ENCODE measurements at places on chromosomes 1 and 21.

DNA sequence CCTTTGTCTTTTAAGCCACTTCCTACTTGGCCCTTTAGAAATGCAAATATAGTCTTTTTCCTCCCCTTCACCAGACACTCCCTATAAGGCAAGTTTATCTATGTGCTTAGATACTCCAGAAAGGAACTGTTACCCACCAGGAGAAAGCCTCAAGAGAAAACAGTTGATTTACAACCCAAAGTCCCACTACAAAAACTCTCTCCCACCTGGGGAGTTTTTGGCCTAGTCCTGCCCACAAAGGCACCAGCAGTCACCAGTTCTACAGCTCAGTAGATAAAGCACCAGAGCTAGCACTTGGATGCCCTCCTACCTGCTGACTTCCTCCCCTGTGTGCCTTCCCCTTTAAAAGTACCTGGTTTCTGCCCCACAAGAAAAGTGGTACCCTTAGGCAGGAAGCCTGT is 27.7 kb upstream of the HAO2 start:
- DNase-seq: no peak

GRCh38 chr1:8782001-8782620 is 35.3 kb downstream of the RERE start:
- no peak for DNase-seq

- DNase-seq: peak; percentile 62
These were observed 30.0 kb upstream of the ACP6 start for GRCh38 chr1:147700042-147701006.

DNA sequence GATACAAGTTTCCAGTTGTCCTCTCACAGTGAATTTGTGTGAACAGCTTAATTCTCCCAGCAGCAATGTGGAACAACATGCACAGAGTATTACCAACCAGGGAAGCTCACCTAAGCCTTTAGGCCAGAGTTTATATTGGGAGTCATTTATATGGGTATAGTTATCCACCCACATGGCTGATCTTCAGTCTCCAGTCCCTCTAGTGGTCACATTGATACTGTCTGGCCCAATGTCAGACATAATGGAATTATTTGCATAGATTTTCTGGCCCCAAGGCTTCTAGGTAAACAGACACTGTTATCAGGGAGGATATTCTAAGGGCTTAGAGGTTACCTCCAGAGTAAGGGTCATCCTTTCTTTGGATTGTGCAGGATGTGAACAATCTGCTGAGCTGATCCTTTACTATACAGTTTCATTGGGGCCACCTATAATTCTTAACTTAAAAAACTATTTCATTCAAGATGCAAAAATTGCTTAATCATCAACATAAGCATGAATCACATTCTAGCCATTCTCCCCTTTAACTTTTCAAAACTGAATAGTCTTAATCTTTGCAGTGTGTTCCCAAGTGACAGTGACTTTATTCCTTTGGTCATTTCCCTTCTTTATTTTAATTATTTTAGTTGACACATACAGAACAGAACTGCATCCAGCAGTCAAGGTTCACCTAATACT is 210.9 kb downstream of the LTN1 start:
- peak; percentile 57 for DNase-seq

- no peak for DNase-seq
These were observed 5.8 kb downstream of the ABCB10 start for GRCh38 chr1:229552732-229553131.

DNA sequence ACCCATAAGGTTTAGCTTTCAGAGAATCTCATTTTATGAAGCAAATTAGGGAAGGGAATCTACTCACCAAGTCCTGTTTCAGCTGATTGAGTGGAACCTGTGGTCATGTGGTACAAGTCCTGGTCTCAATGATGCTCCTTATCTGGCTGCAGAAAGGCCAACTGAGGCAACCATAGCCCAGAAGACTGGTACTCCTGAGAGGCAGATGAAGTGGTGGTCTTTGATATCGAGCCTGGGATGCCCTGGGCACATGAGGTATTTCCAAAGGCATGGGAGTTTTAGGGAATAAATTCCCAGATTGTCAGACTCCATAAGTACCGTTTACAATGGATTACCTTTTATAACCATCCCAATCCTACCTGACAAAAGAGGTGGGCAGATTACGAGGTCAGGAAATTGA is 3.3 kb downstream of the MX1 start:
- no peak for DNase-seq

DNA sequence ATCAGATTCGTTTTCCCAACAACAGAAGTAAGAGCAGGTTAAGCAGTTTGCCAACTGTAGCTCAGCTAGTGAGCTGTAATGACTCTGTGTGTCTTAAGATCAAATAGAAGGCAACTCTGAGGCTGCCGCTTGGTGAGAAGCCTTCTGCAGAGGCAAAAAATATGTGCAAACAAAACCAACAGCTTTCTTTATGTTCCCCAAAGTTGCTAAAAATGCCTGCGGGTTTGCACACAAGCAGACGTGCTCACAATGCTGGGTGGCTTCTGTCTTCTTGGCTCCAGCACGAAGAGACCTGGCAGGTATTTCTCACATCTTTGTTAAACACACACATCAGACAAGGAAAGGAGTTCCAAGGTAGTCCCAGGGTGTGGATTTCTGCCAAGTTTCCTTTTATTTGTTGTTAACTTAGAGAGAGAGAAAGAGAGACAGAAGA is 158.9 kb upstream of the JUN start:
- no peak for DNase-seq

DNA sequence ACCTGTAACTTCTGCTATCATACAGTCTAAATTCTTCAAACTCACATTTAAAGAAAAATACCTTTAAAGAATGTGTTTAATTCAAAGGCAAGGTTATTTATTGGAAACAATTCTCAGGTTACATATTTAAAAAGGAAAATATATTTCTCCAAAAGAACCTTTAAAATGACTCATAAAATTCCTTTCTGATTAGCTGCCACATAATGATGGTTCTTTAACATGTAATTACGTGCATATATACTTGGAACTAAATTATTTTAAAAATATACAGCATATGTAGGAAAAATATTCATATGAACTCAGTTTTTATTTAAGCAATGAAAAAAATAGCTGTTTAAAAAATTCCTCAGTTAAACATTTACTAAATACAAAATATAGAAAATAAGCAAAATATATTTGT is 173.6 kb downstream of the COP1 start:
- DNase-seq: no peak

- DNase-seq: peak; percentile 17
These were observed 64.1 kb upstream of the RNPC3 start for GRCh38 chr1:103461161-103462105.

GRCh38 chr1:78549891-78550290 is 59.1 kb downstream of the PTGFR start:
- DNase-seq: no peak

DNA sequence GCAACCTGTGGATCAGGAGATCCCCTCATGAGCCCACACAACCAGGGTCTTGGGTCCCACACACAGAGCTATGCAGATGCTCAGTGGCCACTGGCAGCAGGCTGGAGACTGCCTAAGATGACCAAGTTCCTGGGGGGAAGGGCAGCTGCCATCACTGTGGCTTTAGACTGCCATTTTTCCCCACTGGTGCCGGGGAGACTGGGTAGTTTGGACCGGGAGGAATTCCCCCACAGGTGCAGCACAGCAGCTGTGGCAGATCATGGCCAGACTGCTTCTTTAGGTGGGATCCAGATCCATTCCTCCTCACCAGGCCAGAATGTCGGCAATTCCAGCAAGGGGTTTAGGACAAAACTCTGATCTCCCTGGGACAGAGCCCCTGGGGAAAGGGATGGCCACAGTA is 45.7 kb upstream of the HIVEP3 start:
- DNase-seq: no peak

GRCh38 chr1:2973601-2974593 is 47.4 kb upstream of the ACTRT2 start:
- DNase-seq: no peak

GRCh38 chr1:22702296-22703085 is 8.1 kb upstream of the EPHB2 start:
- no peak for DNase-seq

DNA sequence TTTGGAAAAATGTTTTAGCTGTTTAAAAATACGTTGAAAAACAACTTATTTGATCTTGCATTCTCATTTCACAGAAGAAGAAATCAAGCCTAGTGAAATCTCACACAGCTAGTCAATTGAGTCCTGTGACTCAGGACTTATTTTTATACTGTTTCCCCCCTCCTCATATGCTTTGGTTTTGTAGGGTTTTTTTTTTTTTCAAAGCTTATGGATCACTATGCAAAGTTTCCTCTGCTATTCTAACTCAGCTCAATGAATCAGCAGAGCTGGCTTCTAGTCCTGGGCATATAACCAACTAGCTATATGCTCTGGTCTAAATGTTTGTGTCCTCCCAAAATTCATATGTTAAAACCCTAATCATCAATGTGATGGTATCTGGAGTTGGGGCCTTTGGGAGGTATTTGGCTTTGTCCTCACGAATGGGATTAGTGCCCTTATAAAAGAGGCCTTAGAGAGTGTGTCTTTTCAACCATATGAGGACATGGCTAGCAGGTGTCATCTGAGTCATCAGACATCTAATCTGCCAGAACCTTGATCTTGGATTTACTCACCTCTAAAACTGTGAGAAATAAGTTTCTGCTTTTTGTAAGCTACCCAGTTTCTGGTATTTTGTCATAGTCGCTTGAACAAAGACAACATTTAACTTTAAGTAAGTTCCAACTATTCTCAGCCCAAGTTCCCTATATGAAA is 317.2 kb upstream of the C1orf87 start:
- DNase-seq: no peak

DNA sequence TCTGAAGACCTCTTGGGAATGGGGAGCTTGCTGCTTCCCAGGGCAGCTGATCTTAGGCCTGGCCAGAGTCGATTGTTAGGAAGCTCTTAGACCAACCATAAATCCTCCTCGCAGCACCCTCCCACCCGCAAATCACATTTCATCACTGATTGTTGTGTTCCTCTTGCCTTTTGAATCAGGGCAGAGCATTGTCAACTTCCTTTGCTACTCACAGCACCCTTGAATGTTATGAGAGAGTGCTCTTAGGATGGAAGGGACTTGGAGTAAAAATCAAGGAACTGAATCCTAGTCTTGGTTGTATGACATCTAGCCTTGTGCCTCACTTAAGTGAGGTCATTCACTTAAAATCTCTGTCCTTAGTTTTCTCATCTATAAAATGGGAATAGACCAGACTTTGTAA is 3.0 kb downstream of the VASH2 start:
- no peak for DNase-seq

- no peak for DNase-seq
These were observed 31.9 kb upstream of the RGS21 start for GRCh38 chr1:192284927-192285326.

DNA sequence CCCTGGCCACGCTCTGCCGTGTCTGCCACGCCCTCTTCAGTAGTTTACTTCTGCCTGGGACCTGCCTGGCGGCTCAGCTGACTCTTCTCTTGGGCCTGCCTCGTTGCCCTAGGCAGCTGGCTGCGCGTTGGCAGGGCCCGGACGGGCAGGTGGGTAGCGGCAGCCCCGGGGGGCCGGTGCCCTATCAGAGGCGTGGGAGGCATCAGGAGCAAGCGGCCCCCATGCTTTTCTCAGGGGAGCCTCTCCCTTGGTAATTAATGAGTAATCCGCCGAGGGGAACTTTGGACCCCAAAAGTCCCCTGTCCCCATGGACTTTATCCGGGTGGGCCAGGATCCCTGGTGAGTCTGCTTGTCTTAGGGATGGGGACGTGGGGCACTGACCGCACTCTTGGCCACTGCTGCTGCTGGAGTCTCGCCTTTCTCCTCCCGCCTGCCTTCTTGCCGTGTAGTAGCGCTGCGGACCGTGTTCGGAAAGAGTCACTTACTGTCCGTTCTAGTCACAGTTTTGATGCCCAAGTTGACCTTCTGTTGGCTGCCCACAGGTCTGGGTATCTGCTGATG is 22.7 kb downstream of the SKI start:
- no peak for DNase-seq

- DNase-seq: no peak
These were observed 1197.0 kb downstream of the AMY1C start for GRCh38 chr1:104946558-104947210.

DNA sequence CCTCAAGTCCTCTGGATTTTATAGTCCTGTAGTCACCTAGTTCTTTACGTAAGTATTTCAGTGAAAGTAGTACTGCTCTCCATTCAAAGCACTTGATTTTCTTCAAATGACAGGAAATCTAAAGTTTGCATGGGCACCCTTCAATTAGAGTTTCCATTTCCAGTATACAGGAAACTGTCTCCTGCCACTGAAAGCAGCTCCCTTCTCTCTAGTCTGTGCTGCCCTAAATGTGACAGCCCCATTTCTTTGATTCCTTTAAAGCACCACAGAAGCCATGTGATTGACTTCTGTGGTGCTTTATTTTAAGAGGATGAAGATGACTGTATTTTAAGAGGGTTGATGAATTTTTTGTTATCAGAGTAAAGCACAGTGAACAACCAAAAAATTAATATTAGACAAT is 226.1 kb downstream of the DNAH14 start:
- DNase-seq: no peak

DNA sequence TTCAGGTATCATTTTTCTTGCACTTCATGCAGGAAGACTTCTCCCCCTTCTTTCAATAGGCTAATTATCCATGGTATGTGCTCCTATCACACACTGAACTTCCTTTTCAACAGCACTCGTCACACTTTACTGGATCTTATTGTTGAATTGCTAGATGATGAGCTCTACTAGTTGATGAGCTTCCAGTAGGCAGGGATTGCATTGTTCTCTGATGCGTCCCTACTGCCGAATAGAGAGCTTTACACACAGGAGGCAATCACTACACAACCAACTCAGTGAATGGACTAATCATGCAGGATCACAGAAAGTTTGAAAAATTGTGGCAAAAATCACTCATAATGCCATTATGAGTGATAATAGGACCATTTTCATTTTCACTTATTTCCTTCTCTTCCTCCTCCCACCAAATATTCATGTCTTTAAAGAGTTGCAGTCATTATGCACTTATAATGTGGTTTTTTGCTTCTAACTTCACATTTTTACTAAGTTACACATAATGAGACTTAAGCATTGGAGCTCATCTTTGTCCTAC is 128.1 kb upstream of the ZNF648 start:
- DNase-seq: no peak

DNA sequence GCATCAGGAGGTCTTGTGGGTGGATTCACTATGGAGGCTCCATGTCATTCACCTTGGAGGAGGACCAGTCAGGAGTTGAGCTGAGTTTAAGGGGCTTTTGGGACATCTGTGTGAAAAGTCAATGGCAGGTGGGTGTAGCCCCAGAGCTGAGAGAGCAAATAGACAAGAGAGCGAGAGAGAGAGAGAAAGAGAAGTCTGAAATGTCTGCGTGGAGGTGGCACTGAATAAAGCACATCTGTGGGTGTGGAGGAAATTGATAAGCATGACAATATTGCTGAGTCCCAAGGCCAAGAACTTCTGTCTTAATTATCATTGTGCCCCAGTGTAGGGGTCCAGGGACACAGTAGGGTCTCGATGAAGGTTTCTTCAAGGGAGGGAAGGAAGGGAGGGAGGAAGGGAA is 79.5 kb upstream of the VAMP3 start:
- DNase-seq: no peak

GRCh38 chr21:45572783-45573451 is 30.7 kb upstream of the SLC19A1 start:
- no peak for DNase-seq

Data from hematopoietic multipotent progenitor cell treated with erythropoietin and hydrocortisone succinate and interleukin-3 and kit ligand, for 8 days (in vitro differentiated cells).